ENCODE measurements at places on chromosomes 1 and 21.

DNA sequence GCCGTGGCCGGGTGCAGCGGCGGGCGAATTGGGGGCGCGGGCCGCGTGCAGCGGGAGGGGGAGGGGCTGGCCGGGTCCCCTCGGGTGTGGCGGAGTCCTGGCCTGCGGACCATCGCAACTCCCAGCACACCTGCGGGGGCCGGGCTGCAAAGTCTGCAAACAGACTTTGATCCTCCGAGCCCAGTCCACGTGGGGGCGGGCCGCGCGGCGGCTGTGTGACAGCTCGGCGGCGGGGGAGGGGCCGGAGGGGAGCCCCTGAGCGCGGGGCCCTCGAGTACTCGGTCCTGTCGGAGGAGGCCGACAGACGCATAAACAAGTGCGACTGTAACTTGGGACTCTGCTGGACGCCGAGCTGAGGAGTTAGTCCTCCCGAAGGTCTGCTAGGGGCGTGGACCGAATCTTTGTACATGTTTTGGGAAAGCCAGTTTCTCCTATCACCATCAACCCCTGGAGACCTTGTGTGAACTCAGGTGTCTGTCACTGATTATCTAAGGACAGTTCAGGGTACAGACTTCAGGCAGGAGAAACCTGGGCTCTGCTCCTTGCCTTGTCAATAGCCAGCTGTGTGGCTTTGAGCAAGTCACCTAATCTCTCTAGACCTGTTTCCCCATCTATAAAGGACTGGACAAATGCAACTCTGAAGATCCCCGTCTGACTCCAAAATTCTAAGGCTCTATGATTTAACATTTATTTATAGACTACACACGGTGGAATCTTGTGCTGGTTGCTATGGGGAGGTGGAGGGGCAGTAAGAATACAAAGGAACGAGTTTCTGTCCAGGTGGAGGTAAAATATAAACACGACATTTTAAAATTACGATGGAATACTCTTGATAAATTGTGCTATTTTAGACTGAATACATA, 710 bp upstream of the SLC30A1 start:
- DNase-seq, result no peak

DNA sequence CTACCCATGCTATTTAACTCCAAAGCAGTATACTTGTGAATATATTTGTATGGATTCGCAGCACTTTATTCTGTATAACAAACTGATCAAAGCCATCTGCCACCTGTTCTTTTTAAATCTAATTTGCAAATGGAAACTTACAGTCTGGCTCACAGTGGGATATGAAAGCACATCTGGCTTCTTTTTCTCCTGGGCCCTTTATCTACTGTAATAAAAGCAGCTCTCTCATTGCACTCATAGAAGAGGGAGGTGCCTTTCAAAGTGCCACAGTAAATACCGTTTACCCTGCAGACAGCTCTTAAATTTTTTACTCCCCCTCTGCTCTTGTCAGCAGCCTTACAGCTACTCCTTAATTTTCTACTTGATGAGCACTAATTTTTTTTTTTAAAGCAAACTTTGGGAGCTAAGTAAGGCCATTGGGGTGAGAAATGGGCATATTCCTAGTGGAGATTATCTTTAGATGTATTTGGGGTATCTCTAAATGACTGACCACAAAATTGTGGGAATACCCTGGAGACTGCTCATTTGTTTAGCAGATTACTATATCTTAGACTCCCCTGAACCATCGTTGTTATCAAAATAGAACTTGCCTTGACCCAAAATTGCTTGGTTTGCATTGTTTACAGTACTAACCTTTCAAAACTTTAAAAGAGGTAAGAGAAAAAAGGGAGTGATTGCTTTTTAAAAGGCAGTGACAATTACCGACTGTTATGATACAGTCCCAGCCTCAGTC, 110.1 kb downstream of the VPS13D start:
- no peak for DNase-seq

- no peak for DNase-seq
These were observed 36.3 kb downstream of the ACTL8 start for GRCh38 chr1:17791480-17791879.

DNA sequence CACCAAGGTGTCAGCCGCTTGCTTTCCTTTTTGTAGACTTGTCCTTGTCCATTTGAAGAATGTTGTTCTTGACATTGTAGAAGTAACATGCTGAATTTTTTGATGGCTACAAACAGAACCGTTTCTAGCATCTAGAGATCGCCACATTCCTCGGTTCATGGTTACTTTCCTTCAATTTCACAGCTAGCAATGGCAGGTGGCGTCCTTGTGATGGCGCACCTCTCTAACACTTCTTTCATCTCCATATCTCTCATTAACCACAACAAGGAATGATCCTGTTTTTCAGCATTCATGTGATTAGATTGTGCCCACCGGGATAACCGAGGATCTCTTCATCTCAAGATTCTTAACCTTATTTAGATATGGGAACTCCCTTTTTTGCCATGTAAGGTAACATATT, 2129.8 kb downstream of the NCAM2 start:
- no peak for DNase-seq

GRCh38 chr1:103371234-103371633, 154.3 kb upstream of the RNPC3 start:
- DNase-seq, result no peak

- DNase-seq, result no peak
These were observed 253.1 kb upstream of the IRF2BP2 start for GRCh38 chr1:234862944-234863515.

DNA sequence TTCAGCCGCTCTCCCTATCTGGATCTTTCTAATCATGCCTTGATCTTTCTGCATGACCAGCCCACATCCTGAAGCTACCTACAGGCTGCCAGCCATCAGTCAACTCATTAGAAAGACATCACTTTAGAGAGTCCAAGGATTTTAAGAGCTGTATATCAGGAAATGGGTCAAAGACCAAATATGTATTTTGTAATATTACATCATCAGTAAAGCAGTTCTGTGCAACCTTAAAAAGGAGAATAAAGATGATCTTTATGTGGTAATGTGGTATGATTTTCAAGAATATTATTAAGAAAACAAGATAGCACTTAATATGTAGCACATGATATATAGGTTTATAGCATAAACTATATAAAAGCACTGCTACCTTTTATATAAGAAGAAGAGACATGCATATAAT, 47.6 kb downstream of the SLC30A7 start:
- no peak for DNase-seq

DNA sequence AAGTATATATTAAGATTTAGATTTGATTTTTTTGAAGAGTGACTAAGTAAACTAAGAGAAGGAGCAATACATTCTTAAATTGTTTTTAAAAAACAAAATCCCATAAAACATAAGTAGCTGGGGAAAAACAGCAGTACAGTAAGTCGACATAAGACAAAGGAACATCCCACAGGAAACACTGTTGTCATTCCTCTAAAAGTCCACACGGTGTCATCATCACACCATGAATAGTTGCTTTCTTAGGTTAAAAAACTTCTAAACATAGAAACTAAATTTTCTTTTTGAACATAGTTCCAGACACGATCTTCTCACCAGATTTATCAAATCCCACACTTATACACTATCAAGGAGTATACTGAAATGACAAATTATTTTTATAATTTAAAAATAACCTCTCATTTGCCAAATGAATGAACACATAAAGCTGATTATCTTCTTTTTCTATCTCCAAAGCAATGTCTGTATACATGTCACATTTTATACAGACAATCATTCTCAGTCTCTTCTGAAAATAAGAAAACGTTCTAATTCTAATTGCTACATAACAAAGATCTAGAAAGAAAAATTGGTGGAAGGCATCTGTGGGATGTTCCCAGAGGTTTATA, 15.8 kb downstream of the ODF2L start:
- no peak for DNase-seq

- DNase-seq, result no peak
These were observed 84.8 kb downstream of the NR5A2 start for GRCh38 chr1:200112290-200112689.

DNA sequence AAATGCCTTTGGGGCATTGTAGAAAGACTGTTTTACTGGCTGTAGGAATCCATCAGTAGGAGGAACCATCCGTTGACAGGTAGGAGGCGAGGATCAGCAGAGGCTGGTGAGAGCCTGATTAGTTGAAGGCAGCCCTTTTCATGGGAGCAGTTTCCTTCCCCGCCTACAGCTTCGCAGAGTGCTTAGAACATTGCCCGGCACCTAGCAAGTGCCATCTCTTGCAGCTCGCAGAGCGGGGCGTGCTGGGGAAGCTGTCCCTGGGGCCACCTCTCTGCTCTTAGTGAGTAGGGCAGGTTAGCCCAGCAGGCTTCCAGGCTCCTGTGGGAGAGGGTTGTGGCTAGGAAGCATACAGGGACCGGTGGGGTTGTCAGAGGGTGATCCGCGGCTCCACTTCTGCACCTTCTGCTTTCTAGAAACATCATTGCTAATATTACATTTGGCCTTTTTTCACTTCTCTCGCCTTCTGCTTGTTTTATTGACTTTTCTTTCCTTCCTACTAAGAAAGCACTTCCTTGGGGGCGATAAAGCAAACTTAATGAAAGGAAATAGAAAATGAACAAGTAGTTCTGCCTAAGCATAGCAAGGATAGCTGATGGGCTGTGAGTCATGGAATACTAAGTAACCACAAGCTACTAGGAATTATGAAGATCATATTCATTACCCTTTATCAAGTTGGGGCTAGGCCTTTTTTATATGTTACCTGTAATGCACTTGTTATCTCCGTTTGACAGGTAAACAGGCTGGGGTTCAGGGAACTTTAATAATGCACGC, 176.7 kb downstream of the GALNT2 start:
- DNase-seq, result no peak

DNA sequence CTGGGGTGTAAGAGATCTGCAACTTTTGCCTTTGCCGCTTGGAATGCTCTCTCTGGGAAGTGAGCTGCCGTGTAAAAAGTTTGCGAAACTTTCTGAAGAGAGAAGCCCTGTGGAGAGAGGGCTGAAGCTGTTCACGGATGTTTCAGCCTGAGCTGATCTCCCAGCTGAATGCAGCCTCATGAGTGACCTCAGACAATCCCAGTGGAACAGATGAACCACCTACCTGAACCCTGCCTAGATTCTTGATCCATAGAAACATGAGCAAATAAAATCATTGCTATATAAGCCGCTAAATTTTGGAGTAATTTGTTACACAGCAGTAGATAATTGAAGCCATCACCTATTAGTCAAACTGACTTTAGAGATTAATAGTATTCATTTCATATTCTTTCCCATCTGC, 4.4 kb upstream of the ALG6 start:
- DNase-seq, result no peak

- DNase-seq, result no peak
These were observed 22.2 kb upstream of the KCNJ15 start for GRCh38 chr21:38234395-38235142.

- no peak for DNase-seq
These were observed 487.8 kb downstream of the PCP4 start for GRCh38 chr21:40355076-40355475.

- DNase-seq, result no peak
These were observed 99.6 kb upstream of the USP24 start for GRCh38 chr1:55314740-55315139.

GRCh38 chr1:219405531-219406331, 207.2 kb downstream of the ZC3H11B start:
- DNase-seq, result no peak

- DNase-seq, result no peak
These were observed 49.7 kb downstream of the RAP1A start for GRCh38 chr1:111669268-111669667.

GRCh38 chr1:65260851-65261473, 48.4 kb upstream of the DNAJC6 start:
- no peak for DNase-seq

GRCh38 chr1:65512967-65513780, 92.7 kb downstream of the LEPR start:
- no peak for DNase-seq

DNA sequence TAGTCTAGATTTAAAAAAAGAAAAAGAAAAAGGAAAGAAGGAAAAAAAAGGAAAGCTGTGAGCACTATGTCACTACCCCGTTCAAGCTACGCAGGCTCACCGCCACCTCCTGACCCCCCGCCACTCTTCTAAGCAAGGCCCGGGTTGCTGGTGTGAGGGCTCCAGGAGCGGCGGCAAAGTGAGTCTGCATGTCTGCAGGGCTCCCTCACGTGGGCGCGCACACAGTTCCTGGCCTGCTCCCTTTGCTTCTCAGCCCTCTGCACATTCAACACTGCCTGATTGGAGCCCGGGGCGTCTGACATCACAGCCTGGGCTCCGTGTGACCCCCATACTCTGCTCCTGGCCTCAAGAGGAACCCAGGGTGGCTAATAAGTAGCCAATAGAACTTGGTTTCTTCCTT, 81.4 kb upstream of the TLR5 start:
- DNase-seq, result no peak

DNA sequence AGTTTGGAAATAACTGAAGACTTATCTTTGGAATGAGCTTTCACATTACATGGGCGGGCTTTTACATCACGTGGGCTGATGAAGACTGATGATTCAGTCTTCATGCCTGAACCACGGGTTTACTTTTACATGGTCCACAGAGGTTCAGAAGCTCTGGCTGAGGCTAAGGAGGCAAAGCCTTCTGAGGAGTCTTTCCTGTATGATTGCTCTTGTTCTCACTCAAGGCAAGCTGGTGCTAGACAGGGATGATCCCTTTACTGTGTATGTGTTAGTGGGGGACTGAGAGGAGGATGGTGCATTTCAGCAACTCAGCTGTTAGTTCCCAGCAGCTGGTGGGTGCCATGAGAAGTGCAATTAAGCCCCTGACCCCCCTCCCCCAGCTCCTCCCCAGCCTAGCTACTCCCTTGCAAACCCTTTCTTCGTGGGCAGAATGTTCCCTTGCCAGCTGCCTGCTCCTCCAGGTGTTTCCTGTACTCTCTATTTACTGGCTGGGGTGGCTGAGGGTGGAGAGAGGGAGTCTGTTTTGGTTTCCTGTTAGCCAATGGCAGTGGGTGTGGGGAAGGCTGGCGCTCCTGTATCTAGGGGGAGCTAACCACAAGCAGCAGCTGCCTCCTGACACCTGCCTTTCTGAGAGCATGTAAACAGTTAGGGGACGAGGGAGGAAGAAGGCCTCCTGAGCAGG, 15.4 kb downstream of the BTG2 start:
- peak; percentile 38 for DNase-seq

- no peak for DNase-seq
These were observed 747 bp downstream of the ADAMTS1 start for GRCh38 chr21:26844258-26845065.

DNA sequence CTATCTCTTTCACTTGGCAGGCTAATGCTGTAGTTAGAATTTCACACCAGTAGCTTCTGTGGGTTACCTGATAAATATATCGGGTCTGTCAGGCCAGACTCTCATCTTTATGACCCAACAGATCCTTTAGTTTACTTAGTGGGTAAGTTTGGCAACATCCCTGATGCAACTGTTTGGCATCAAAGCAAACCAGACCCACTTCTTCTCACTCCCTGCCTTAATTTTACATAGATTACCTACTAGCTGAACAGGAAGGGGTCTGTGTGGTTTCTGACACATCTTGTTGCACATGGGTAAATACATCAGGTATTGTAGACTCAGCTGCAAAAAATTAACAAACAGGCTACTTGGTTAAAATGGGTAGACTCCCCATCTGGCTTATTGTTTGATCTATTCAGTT, 3.2 kb upstream of the GUK1 start:
- no peak for DNase-seq

- no peak for DNase-seq
These were observed 140.4 kb upstream of the UBE2U start for GRCh38 chr1:64062941-64063581.

GRCh38 chr1:20875198-20875973, 88.3 kb upstream of the HP1BP3 start:
- DNase-seq, result no peak

All from stimulated activated CD4-positive, alpha-beta T cell treated with anti-CD3 and anti-CD28 coated beads, TNF-alpha, amount 100 ng/mL, for 4 hours (primary cell).